ENCODE measurements at places on chromosomes 4 and X.

GRCh38 chr4:89469930-89470375, 162.4 kb upstream of the GPRIN3 start:
- no peak for DNase-seq

- DNase-seq, result no peak
Measured at GRCh38 chr4:146165221-146165620, 10.3 kb upstream of the LSM6 start.

DNA sequence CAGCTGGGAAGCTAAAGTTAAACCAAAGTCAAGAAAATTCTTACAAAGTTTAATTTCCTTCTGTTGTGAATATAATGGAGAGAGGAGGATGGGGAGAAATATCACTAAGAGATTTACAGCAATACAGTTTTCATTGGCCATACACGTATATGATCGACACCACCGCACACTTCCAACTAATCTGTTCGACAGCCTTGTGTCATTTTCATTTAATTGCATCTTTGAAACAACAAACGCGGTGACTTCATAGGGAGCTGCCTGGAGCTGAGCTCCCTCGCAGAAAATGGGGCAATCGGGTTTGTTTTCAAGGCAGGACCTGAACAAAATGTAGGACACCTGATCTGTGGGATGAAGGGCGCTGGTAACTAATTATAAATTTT, 1.3 kb downstream of the PTPN13 start:
- DNase-seq, result no peak

DNA sequence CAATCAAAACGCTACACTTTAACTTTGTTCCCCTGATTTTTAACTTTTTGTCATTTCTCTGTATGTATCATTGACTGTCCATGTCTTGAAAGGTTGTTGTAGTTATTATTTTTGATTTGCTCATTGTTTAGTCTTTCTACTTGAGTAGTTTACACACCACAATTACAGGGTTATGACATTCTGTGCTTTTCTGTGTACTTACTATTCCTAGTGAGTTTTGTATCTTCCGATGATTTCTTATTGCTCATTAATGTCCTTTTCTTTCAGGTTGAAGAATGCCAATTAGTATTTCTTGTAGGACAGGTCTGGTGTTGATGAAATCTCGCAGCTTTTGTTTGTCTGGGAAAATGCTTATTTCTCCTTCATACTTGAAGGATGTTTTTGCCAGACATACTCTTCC, 89.2 kb upstream of the SH3RF1 start:
- no peak for DNase-seq

- no peak for DNase-seq
Measured at GRCh38 chr4:24372881-24373280, 211.5 kb downstream of the DHX15 start.

- no peak for DNase-seq
Measured at GRCh38 chr4:34108391-34108790, 2135.9 kb downstream of the ARAP2 start.

DNA sequence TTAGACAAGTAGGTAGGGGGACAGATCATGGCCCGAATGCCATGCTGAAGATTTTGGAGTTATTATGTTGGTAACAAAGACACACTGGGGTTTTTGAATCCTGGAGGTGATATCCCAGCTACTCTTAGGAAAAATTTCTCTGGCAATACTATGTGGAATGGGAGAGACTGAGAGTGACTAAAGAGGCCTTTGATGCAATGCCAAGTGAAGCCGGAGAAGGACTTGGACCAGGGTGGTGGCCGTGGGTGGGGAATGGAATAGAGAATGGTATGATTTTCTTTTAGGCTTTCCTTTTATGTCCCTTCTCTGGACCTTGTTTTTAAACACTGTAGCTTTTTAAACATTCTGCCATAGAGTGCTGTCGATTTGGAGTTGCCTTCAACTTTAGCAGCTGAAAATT, 141.6 kb downstream of the DCLK2 start:
- no peak for DNase-seq

All from activated naive CD4-positive, alpha-beta T cell (primary cell).